HT1080 (cell line): ENCODE measurements at places on chromosomes 11 and 22. TPM values are rescaled to one million over a fixed set of nuclear protein-coding genes. Genes with fewer than 3 reads are reported as not detected.

The OR4C15 gene
- total RNA-seq = not detected in 2 replicates

The OR4A16 gene
- not detected in 2 replicates for total RNA-seq

The OR10D3 gene
- not detected in 2 replicates for total RNA-seq

The MAPK8IP2 gene
- total RNA-seq = 0.37 and 0.47 TPM in 2 replicates

The DEPDC7 gene
- total RNA-seq = 1.6 and 2.6 TPM in 2 replicates

The TP53AIP1 gene
- total RNA-seq = not detected in 2 replicates

The OR52B4 gene
- not detected in 2 replicates for total RNA-seq

The APOL4 gene
- not detected in 2 replicates for total RNA-seq

The OR51E2 gene
- not detected in 2 replicates for total RNA-seq

The RIMBP3C gene
- total RNA-seq = 0.13 and 0.35 TPM in 2 replicates

The MYO7A gene
- total RNA-seq = 0.37 and 0.51 TPM in 2 replicates
